ENCODE measurements at places on chromosomes 3 and 15. TPM values are rescaled to one million over a fixed set of nuclear protein-coding genes. Genes with fewer than 3 reads are reported as not detected.

Gene EBLN2
- 4.5 TPM for total RNA-seq

Gene RNU5B-1
- total RNA-seq = 54.0 TPM

DNA sequence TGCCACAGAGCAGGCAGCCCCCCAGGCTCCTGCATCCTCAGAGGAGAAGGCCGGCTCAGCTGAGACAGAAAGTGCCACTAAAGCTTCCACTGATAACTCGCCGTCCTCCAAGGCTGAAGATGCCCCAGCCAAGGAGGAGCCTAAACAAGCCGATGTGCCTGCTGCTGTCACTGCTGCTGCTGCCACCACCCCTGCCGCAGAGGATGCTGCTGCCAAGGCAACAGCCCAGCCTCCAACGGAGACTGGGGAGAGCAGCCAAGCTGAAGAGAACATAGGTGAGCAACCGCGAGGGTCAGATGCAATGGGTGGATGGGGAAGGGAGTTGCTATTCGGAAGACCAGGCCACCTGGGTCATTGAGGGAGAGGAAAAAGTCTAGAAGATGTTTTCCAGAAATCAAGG is 53.0 kb downstream of the GAP43 start:
- no peak for DNase-seq

- no peak for DNase-seq
Observed at GRCh38 chr3:126607214-126607908, 47.6 kb downstream of the TXNRD3 start.

DNA sequence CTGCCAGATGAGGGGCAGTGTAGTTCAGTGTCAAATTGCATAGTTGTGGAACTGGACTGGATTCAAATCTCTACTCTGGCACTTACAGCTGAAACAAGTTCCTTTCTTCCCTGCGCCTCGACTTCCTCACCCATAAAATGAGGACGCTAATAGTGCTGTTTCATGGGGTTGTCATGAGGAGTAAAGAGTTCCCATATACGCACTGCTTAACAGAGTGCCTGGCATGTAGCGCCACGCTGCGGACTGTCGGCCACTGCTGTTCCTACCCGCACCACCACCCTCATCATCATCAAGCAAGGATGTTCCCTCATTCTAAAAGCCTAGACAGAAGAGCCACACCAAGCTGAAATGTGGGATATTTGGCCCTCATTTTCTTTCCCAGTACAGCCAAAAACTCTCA is 91.9 kb downstream of the CHDH start:
- DNase-seq = no peak

Data from kidney (tissue), 22 donors.